ENCODE measurements at places on chromosomes 4 and X.

GRCh38 chrX:40095583-40096394, 2.0 kb downstream of the BCOR start:
- no peak for DNase-seq

- no peak for DNase-seq
Measured at GRCh38 chr4:38615847-38616246, 48.2 kb upstream of the KLF3 start.

DNA sequence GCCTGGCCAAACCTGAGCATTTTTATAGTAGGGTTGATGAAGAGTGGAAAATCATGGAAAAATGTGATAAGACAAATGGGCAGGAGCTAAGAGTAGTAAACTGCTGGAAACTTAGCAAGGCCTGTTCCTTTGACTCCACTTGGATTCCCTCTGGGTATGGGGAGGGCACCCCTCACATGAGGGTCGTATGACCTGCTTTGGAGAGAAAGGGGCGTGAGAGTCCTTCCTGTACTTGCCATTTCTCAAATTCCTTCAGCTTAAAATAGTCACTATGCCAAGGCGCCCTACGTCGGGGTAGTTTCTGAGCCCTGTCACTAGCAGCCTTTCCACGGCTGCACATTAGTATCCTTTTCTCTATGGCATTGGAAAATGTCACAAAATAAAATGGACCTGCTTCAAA, 49.1 kb downstream of the GPRIN3 start:
- no peak for DNase-seq

DNA sequence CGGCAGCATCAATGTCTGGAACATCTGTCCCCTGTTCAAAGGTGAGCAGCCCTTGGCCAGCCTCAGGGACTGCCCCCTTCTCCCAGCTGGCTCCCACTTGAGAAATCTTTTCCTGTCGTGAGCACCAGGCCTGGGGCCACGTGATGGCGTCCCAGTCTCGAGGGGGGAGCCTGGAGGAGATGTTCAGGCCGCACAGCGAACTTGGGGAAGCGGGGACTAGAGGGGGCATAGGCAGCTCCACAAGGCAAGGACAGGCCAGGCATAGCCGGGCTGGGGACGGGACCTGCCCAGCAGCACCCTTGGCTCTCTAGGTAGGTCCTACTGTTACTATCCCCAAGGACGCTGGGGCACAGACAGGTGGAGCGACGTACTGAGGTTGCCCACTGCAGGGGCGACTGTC, 2.7 kb downstream of the SLC6A8 start:
- DNase-seq, result no peak

- no peak for DNase-seq
Measured at GRCh38 chrX:22536746-22537304, 264.1 kb downstream of the CBLL2 start.

DNA sequence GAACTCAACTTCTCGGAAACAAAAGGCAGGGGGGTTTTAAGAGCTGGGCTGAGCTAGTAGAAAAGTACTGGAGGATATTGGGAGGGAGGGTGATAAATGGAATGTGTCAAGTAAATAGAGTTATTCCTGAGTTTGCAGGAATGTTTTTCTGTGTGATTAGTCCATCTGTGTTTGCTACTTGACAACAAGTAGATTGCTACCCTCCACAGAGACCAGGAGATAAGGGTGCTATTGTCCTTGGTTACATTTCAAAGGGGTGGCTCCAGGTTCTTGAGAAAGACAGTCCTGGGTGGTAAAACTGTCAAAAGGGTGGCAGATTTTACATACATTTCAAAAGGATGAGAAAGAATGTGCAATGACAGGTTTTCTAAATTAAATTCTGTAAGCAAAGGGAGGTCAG, 181.2 kb upstream of the PPP3CA start:
- DNase-seq, result no peak

DNA sequence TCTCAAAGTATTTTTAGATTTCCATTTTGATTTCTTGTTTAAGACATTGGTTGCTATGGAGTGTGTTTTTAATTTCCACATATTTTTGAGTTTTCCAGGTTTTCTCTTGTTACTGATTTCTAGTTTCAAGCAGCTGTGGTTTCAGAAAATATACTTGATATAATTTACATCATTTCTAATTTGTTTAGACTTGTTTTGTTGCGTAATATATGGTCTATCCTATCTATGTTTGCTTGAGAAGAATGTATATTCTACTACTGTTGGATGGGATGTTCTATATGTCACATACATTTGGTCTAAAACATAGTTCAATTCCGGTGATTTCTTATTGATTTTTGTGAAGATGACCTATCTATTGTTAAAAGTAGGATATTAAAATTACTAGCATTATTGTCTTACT, 170.5 kb upstream of the EMCN start:
- DNase-seq, result no peak

- DNase-seq, result no peak
Measured at GRCh38 chr4:5238173-5238572, 186.9 kb downstream of the STK32B start.

GRCh38 chr4:145420595-145421214, 60.9 kb upstream of the SMAD1 start:
- DNase-seq, result no peak
